Stimulated activated CD4-positive, alpha-beta T cell treated with anti-CD3 and anti-CD28 coated beads, Interleukin-1b, Interleukin-23, amount 100 ng/mL, for 48 hours (primary cell): ENCODE measurements at places on chromosomes 7 and 10.
A peak's percentile ranks its signal among the peaks of the same experiment; 100 is the strongest.

DNA sequence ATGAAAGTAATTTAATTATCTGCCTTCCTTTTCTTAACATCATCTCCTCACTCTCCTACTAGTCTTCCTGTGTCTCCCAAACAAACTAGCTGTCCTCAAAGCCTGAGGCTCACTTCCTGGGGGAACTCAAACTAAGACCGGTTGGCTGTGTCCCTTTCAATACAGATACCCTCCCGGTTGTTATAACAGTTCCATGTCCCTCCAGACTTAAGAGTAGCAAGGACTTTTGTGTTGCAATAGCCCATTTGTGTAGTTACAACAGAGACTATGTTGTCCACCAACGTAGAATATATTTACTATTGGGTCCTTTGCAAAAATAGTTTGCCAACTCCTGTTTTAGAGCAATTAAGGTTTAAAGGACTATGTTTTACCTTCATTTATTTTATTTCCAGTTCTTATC lies 8.6 kb upstream of the TARP start:
- no peak for DNase-seq

- no peak for DNase-seq
These were observed 176.0 kb upstream of the CCDC6 start for GRCh38 chr10:60082341-60082740.

GRCh38 chr10:104317726-104318299 lies 20.5 kb downstream of the ITPRIP start:
- DNase-seq: no peak

GRCh38 chr10:29668628-29669027 lies 33.9 kb upstream of the SVIL start:
- DNase-seq: no peak

DNA sequence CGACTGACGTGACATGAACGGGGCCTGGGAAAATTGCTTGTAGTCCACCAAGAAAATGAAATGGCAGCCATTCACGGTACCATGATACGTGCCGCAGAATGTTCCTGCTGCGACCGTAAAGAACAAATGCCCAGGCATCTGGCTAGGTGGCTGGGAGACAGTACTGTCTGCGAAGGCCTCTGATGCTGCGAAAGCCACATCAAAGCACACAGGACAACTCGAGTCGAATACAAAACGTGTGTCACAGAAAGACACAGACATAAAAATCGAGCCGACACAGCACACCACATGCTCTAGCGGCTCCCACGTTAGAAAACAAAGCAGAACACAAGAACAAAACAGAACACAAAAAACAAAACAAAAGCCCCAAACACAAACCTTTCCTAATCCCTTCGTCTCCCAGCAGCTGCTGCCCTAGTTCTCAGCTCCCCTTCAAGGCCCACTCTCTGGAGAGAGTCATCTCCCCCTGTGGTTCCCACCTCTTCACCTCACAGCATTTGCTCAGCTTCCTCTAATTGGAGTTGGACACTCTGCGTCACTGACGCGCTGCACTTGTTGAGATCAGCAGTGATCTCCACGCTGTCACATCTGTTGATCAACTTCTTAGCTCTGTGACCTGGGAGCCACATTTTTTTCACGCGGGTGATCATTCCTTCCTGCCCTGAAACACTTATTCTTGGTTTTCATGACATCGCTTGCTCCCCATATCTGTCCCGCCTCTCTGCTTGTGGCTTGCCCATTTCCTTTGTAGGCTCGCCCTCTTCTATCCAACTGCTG lies 112.2 kb downstream of the CLEC2L start:
- peak; percentile 80 for DNase-seq

DNA sequence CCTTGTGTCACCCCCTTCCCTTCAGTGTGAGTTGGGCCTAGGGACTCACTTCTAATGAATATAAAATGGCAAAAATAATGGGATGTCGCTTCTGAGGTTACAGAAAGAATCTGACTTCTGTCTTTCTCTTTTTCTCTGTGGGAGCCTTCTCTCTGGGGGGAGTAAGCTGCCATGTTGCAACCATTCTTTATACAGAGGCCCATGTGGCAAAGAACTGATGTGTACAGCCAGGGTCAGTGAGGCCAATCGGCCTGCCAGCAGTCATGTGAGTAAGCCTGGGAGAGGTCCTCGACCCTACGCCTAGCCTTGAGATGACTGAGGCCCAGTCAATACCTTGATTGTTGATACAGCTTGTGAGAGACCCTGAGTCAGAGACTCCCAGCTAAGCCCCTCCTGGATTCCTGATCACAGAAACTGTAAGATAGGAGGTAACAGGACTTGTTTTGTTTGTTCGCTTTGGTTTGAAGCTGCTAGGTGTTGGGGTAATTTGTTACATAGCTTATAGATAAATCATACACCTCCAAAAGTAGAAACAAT lies 1.7 kb downstream of the TCAF1 start:
- DNase-seq: no peak

GRCh38 chr7:30214651-30215137 lies 69.7 kb upstream of the ZNRF2 start:
- DNase-seq: no peak

- DNase-seq: no peak
These were observed 249.3 kb upstream of the TCERG1L start for GRCh38 chr10:131560706-131561355.

DNA sequence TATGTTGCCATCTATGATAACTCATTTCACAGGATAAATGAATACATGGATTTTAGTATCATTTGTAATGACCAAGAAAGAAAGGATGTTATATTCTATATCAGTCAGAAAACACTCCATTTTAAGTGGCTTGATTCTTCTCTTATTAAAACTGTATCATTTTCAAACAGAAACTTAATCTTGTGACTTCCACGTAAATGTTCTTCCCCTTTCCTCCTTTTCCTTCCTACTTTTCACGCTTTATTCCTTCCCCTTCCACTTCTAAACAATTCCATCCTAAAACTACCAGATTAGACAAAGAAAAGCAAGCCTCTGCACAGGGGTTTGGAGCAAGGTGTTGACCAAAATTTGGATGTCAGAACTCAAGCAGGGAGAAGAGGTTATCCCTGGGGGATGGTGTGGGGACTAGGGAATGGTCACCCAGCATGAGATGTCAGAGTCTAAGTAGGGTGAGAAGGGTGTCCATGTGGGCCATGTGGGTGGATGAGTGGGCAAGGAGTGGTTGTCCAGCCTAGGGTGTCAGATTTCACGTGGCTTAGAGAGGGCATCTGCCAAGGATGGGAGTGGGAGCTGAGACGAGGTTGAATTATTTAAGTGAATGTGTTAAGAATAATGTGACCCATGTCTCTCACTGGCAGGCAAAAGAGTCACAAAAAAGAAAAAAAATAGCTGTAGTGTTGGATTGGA lies 5.0 kb upstream of the GSAP start:
- DNase-seq: no peak

DNA sequence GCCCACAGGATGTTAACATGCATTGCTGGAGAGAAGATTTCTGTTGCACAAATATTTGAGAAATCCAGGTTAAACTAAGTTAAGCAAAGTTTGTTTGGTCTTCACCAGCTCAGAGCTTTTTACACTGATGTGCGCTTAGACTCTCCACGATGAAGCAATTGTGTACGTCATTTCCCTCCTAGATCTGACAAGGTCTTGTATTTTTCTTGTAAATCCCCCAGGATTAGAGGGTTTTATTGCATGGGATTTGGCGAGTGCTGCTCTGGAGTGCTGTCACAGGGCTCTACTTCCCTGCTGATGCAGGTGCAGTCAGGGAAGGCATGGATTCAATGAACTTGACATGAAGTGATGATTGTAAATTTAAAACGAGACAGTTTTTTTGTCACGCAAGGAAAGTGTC lies 173.3 kb downstream of the PDE1C start:
- no peak for DNase-seq

- DNase-seq: peak; percentile 35
These were observed 517 bp downstream of the ITGB1 start for GRCh38 chr10:32957341-32958084.

DNA sequence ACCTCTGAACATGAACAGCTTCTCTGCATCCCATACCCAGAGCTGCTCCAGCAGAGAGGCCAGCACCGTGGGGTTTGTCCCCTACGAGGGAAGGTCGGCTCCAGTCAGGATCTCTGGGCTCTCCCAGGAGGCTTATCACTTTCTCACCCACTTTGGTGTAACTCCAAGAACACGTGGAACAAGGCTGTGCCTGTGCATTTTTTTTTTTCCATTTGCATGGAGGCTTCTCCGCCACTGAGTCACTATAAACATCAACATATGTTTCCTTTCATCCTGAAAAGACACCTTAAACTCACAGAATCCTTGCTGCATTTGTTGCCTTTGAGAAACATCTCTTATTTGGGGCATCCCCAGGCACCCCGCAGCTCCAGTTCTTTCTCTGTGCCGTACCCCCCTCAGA lies 29.4 kb upstream of the ECHDC3 start:
- no peak for DNase-seq

DNA sequence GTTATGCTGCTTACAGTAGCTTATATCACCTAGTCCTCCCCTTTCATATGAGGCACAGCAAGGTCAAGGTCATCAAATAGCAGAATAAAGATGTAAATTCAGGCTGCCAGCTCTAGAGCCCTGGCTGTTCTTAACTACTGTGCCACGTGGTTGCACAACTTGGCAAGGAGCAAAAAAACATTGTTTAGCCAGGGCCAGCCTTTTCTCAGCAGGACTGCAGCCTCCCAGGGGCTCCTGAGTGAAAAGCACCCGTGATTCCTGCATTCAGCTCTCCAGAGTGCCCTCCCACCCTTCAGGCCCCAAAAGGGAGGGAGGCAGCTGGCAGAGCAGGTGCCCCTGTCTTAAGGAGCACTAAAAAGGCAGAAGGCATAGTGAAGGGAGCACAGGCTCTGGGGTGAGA lies 31.8 kb upstream of the TM9SF3 start:
- DNase-seq: no peak

GRCh38 chr10:59876695-59877094 lies 29.7 kb downstream of the CCDC6 start:
- no peak for DNase-seq
